ENCODE measurements at places on chromosomes 3 and 15.

DNA sequence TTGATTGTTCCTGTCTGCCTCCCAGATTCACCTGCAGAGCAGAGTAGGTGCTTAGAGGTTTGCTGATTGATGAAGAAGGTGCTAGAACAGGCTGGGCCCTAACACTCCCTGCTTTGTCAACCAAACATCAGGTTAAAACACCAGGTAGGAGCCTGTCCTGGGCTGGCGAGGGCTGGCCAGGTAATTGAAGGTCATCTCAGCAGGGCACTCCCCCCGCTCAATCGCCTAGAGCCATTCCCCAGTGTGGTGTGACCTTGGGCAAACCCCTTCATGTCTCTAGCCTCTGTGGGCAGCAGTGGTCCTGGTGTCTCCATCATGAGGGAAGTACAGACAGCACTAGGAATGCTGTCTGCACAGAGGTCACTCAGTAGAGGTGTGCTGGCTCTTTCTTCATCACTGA lies 88.3 kb downstream of the KLF15 start:
- no peak for DNase-seq

DNA sequence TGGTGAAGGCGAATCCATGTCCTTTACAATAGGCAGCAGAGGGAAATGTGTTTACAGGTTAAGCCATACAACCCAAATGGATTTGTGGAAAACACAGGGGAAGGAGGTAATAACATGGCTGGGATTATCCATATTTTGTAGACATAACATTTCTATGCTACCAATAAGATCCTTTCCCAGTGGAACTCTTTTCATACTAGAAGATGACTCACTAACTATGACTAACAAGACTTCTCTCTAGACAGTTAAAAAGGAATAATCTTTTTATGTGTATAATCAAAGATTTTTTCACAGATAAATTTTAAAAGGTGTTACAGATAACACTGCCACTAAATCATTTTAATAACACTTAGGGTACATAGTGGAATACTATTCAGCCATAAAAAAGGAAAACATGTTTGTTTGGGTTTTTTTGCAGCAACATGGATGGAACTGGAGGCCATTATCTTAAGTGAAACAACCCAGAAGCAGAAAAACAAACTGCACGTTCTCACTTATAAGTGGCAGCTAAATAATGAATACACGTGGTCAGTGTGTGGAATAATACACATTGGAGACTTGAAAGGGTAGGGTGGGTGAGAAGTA lies 39.6 kb downstream of the VPS13C start:
- no peak for DNase-seq

- DNase-seq: no peak
Measured at GRCh38 chr3:100993309-100993708, at the start of gene ABI3BP. TSS of gene ABI3BP (minus strand) at chr3:100993421. CDS start at chr3:100993384, 37 bp downstream.

GRCh38 chr3:187773233-187774184 lies 28.2 kb upstream of the BCL6 start:
- no peak for DNase-seq

DNA sequence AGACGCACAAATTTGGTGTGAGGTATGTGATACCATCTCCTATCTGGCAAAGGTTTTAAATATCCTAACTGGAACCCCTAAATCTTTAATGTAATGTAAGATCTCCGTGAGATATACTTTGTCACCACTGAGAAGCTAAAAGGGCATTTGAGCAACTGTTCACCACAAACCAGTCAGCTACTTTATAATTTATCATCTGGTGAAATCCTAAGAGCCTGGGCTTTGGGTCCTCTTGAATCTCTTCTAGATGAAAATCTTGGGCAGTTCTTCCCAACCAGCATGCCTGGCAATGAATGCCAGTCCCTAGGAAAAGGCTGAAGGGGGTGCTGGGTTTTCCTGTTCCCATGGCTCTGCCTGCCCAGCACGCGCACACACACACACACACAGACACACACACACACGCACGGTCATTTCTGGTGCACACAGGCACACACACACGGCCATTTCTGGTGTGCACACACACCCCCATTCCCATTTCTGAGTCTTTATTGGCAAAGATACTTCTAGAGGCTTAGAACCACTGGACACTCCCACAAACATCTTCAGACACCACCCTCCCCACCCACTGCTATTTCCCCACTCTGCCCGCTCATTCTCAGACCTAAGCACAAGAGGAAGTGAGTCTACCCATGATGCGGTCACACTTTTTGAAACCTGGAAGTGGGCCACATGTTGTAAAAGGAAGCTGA lies 72.6 kb downstream of the MYO1E start:
- DNase-seq: no peak
